Stimulated activated CD4-positive, alpha-beta T cell treated with anti-CD3 and anti-CD28 coated beads, Interleukin-4, amount 100 ng/mL, for 1 hour (primary cell): ENCODE measurements at places on chromosomes 5 and 9.

- DNase-seq, result no peak
Measured at GRCh38 chr5:168848569-168848968, 269.4 kb upstream of the PANK3 start.

DNA sequence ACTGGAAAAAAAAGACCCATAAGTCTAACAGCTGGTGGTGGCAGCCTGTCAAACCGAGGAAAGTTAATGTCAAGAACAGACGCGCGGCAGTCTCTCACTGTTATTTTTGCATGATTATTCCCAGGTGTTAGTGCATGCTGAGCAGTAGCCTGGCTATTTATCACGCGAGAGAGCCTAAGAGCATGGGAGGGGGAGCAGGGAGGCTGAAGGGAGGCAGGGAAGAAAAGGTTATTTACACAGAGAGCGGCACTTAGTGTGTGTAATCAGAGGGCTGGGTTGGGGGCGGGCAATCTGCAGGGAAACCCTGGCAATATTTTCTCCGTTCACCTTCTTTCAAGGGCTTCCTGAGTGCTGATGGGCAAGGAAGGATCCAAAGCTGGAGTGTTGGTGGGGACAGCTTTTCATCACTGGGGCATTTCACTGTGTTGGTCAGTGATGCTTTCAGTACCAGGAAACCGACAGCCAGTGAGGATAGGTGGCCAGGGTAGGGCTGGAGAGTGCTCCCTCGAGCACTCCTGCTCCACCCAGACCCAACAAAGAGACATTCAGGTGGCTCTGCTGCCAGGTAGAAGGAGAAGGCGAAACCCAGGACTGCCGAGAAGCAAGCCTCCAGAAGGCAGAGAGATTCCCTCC lies 39.6 kb downstream of the ZNF608 start:
- no peak for DNase-seq

DNA sequence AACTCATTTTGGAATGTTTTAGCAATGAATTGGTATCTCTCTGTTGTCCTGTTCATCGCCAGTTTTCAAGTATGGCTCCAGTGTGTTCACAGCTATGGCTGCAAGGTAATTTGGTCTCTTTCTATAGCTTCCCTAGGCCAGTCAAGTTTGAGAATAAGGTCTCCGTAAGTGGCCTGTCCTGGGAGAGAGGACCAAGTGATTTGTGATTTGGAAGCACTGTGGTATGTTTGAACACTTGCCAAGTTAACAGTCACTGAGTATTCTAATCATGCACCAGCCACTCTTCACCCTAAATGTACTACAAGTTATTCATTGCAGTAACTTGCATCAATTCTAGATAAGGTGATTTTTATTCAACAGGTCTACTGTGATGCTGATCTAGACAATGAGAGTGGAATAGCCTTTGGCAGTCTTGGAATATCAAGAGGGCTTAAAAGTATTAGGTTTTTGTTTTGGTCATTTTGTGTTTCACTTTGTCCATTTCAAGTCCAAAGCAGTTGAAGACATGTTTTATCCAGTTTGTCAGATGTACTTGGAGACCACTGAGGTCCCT lies 41.1 kb downstream of the G3BP1 start:
- DNase-seq, result no peak

GRCh38 chr5:122751293-122751782 lies 23.5 kb upstream of the SNX2 start:
- no peak for DNase-seq

GRCh38 chr9:30075451-30076199 lies 2308.8 kb upstream of the ACO1 start:
- peak; percentile 3 for DNase-seq

- no peak for DNase-seq
Measured at GRCh38 chr9:15570769-15571168, 17.9 kb downstream of the CCDC171 start.

- no peak for DNase-seq
Measured at GRCh38 chr5:140261403-140262171, 41.3 kb downstream of the PFDN1 start.

DNA sequence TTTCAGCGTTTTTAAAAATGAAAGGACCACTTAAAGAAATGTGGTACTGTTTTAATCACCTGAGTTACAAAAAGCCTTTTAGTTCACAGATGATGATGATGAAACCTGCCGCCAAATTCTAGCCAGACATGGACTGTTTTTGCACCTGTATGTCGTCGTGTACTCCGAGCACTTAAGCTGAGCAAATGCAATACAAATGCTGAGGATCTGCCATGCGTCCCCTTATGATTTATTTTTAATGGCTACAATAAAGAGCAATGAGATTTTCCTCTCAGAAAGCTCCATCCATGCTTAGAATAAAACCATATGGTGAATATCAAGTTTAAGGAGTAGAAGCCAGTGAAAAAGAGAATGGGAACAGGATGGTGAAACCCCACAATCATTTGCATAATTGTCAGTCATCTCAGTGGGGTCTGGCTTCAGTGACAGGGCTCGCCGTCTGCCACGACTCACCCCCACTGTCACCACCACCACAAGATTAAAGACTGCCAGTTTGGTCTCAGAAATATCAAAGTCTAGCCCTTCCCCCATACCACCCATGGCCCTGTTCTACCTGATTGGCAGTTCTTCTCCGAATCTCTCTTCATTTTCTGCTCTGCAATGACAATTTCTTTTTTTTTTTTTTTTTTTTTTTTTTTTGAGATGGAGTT lies 159.9 kb downstream of the GOLPH3 start:
- DNase-seq, result no peak

- DNase-seq, result peak; percentile 3
Measured at GRCh38 chr9:76905791-76906646, at the start of gene PRUNE2. Gene PRUNE2 (minus strand): TSS chr9:76906114. CDS start chr9:76905963, 151 bp downstream.

- DNase-seq, result no peak
Measured at GRCh38 chr9:4603830-4604229, 58.3 kb upstream of the PLPP6 start.

DNA sequence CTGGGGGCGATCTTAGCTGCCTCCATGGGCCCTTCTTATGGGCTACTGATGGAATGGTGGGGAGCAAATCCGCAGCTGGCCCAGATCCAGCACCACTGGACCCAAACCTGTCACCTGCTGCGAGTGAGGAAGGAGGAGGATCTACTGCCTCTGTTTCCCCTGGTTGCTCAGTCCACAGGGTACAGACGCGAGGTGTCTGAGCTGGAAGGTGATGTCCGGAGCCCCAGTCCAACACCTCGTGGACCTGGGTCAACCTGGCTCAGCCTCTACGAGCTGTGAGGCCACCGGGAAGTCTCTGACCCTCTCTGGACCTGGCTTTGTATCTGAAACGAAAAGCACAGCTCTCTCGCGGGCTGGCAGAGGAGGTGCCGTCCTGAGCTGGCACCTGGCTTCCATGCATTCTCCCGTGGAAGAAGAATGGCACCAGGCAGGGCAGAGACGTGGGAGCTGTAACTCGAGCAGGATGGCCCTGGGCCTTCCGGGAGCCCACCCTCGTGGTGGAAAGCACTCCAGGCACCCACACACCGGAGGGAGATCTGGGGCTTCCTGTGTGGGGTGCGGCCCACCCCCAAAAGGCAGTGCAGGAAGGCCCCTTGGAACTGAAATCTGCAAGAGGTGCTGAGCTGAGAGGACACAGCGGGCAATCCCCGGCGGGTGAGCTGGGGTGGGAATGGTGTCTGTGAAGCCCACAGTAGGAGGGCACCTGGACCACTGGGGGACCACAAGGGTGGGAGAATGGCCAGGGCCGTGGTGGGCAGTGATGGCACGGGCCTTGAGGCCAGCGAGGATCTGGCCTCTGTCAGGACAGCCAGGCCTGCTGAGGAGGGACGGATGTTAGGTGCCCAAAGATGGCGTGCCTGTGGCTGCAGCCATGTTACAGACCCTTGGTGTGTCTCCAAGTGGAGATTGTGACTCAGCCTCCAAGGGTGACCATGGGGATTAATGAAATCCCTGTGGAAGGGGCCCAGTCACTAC lies 133.4 kb downstream of the OLFM1 start:
- DNase-seq, result no peak

- no peak for DNase-seq
Measured at GRCh38 chr5:93249651-93250289, 331.2 kb downstream of the NR2F1-AS1 start.

DNA sequence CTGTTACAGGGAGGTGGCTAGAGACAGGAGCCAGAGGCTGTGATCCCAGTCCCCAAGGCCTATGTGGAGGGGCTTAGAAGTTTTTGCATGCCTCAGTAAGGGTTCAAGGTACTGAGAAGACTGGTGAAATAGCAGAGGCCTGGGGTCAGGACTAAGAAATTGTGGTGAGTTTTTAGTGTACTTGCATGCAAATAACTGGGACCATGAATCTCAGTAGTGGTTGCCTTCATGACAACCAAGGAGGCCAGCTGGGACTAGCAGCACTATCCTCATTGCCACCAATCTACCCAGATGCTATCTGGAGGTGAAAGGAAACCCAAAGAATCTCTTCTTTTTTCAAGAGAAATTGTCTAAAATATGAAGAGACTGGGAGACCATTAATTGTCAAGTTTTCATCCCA lies 395.1 kb downstream of the CETN3 start:
- no peak for DNase-seq

DNA sequence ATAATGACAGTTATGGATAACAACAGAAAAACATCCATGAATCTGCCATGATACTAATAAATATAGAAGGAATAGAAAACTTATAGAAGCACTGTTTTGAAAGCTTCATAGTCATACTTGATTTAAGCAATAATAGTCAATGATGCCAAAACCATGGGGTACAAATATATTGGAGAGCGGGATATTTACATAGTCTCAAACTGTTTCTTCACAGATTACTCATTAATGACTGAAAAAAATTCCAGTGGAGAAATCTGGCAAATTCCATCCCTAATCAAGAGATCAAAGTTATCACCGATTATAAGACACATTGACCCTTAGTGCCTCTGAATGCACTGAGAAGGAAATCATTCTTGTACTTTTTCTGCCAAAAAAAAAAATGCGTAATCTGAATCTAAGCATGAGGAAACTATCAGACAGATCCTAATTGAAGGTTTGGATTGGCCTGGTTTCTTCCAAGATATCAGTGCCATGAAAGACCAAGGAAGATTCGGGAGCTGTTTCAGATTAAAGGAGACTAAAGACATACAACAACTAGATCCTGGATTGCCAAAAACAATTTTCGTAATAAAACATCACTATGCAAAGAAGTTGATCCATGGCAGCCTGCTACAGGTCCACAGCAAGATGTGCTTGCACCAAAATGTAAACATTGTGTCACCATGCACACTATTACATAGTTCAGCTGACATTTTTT lies 106.2 kb downstream of the GOLPH3 start:
- DNase-seq, result no peak

- DNase-seq, result no peak
Measured at GRCh38 chr9:93904649-93905472, 50.3 kb downstream of the BARX1 start.

DNA sequence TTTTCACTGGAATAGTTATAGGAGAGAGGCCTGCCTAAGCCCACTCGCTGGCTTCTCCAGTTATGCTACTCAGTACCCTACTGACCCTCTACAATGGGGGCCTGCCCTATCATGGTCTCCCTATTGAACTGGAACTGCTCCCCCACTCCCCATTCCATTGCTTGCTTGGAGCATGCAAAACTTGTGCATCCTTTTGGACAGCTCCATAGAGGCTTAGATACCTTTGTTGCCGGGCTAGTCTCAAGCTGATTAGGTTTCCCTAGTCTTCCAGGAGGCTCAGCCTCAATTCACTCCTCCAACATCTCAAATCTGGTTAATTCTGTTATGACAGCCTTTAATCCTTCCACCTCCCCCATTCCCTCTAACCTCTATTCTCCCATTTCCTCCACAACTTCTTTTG lies 39.9 kb downstream of the KIF24 start:
- no peak for DNase-seq

DNA sequence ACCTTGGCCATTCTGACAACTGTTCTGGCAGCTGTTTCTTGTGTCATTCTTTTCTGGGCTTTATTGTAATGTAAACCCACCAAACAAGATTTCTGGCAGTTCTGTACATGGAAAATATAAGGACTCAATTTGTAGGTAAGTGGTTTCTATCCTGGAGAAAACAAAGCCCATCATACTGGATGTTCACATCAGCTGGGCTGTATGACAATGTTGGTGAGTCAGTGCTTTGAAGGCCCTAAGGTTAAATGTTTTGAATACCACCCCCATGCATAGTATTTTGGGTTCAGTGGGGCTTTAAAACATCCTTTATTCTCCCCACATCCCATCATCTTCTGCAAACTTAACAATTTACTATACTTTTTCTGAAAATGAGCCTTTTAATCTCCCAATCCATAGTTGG lies 52.5 kb downstream of the SH3GL2 start:
- no peak for DNase-seq

DNA sequence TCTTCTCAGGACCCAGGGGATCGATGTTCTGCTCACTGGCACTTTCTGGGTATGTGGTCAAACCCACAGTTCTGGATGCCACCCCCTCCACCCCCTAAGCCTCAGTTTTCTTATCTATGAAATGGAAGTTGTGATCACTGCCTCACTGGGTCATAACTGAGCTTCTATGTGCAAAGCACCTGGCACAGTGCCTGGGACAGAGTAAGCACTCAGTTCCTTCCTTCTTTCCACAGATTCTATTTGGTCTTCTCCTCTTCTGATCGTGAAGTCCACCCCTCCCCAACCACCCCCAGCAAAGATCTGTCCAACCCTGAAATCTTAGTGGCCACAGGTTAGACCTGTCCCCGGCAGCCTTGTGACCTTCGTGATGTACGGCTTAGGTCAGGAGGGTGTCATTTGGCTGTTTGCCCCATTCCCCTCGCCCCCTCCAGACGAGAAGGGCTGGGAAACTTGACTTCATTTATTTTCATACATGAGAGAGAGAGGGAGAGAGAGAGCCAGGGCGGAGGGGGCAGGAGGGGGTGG lies 181.4 kb downstream of the FGF18 start:
- DNase-seq, result no peak

- DNase-seq, result no peak
Measured at GRCh38 chr5:80296121-80296520, 23.7 kb upstream of the SPZ1 start.

DNA sequence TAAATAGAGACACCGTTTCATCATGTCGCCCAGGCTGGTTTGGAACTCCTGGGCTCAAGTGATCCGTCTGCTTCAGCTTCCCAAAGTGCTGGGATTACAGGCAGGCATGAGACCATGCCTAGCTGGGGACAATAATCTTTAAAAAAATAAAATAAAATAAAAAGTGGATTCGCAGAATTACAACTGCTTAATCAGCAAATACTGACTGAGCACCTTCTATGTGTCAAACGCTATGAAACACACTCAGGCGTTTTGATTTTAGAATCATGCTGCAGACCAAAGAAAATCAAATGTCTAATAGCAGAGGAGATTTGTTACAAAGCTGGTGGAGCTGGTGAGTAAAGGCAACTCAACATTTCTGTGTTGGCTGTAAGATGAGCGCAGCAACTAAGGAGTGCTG lies 22.7 kb upstream of the SH3RF2 start:
- no peak for DNase-seq

DNA sequence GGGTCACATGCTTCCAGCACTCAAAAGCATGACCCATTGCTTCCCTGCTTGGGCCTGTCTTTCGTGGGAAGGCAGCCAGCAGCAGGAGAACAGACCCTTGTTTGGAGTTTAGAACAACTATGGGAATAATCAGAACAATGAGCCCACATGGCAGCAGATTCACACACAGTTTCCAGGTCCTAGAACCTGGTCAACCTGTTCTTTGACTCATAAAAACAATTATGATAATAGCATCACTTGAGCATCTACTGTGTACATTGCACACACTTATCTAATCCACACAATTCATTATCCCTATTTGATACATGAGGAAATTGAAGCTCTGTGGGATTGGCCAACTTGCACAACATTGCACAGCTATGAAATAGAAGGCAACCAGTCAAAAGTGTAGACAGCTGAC lies 41.7 kb downstream of the KLF4 start:
- DNase-seq, result no peak
